ENCODE measurements at places on chromosomes 12 and 14.

GRCh38 chr12:6049587-6049986 lies 74.9 kb downstream of the VWF start:
- DNase-seq: no peak

- no peak for DNase-seq
Observed at GRCh38 chr14:77322250-77322902, 1.5 kb downstream of the GSTZ1 start.

GRCh38 chr12:78880078-78880477 lies 15.5 kb downstream of the SYT1 start:
- DNase-seq: no peak

DNA sequence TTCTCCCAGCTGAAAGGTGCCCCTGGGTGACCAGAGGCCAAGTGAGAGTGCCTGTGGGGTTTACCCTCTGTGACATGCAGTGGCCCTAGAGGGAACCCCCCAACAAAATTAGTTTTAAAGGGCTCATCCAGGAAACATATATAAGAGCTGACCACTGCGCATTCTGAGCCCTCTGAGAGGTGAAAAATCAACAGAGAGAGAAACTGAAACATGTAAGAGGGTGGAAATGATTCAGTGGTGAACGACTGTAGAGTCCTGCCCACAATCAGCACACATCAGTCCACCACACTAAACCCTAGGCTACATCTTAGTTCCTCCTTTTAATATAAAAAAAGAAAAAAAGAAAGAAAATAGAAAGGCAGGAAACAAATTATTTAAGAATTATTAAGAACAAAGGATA lies 21.0 kb upstream of the ACSM4 start:
- DNase-seq: no peak

GRCh38 chr12:119231774-119232173 lies 53.0 kb downstream of the HSPB8 start:
- DNase-seq: no peak

DNA sequence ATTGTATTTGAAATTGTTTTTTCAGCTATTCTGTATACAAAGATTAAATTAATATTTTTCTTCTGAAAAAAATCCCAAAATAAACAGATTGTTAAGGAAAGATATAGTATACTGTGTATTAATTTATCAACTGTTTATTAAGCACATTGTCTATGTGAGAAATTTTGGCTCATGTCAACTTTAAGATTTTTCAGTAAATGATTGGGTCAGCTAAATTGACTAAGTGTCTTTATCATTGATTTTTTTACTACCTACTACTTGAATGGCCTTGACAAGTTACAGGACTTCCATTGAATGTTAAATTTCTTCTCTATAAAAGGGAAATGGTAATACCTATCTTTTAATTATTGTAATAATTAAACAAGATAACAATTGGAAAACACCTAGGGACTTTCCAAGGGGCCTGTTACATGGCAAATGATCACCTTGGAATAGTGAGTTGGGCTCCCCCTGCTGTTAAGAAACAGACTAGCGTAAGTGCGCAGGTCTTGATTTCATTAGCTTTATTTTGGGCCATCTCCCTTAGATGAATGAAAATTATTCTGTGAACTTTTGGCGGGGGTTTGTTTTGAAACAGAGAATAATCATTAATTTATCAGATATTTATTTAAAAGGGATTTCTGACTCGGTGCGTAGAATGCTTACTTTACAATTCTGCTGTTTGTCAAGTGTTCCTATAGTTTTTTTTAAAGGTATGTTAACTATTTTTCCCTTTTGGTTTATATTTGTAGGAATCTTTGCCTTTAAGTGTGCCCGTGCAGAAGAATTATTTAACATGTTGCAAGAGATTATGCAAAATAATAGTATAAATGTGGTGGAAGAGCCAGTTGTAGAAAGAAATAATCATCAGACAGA lies 14.5 kb upstream of the CCT2 start:
- DNase-seq: peak; percentile 36

- no peak for DNase-seq
Observed at GRCh38 chr14:59819446-59820088, 51.0 kb downstream of the RTN1 start.

GRCh38 chr14:19873178-19873577 lies 1.8 kb upstream of the OR4K2 start:
- no peak for DNase-seq

DNA sequence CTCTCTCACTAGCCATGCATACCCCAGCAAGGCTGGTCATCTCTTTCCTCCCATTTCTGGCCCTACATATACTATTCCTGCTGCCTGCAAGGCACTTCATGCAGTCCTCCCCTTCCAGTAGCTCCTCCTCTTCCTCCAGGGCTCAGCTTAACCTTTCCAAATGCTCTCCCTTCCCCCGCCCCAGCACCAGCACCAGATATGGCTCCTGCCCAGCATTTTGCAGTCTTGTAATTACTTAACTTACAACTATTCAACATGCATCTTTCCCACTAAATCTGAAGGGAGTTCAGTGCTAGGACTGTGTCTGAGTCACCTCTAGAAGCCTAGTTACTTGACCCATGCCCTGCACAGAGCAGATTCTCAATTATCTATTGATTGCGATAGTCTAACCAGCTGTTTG lies 1.8 kb upstream of the FBXO21 start:
- DNase-seq: no peak

DNA sequence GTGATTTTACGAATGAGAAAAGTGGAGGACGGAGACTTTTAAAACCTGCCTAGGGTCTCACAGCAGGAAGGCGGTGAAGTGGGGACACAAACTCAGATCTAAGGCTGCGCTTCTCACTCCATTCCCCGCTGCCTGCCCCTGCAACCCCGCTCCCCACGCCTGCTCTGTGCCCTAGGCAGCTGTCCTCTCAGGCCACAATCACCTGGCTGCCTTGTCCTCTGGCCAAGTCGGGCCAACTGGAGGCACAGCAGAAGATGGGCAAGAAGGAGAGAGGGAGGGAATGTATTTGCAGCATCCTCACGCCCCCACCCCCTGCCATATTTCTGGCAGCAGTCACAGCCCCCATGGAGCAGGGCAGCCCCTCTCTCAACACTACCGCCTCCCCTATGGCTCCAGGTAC lies 94.9 kb downstream of the CHGA start:
- no peak for DNase-seq

DNA sequence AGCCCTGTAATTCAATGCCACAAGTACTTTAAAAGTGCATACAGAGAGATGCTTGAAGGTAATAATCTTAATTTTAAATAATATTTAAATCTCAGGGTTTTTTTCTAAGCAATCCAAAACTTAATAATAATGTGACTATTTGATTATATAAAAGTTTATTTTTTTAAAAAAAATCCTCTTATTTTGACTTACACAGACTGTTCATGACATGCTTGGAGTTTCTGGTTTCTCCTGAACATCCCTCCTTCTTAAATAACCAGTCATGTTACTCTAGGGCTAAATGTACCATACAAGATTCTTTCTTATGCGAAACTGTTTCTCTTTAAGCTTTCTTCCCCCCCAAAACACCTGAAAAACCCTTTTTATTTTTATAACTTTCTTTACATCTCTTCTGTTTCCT lies 58.2 kb upstream of the SLC2A13 start:
- no peak for DNase-seq

- no peak for DNase-seq
Observed at GRCh38 chr14:95180966-95181741, 23.8 kb upstream of the DICER1 start.

DNA sequence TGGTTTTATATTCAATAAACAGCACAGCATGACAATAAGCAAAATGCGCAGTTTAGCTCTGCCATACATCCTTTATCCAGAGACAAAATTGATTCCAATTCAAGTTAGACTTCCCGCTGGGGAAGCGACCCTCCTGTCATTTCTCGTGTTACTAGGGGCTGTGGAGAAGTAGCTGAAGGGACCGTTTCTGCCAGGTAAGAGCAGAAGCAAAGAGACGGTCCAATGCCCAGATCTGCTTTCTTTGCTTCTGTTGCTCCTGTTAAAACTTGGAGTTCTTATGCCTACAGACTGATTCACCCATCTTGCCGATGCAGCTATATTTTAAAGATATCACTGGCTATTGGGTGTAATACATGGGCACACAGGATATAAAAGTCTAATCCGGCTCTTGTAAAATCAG lies 156.8 kb upstream of the AVPR1A start:
- no peak for DNase-seq

DNA sequence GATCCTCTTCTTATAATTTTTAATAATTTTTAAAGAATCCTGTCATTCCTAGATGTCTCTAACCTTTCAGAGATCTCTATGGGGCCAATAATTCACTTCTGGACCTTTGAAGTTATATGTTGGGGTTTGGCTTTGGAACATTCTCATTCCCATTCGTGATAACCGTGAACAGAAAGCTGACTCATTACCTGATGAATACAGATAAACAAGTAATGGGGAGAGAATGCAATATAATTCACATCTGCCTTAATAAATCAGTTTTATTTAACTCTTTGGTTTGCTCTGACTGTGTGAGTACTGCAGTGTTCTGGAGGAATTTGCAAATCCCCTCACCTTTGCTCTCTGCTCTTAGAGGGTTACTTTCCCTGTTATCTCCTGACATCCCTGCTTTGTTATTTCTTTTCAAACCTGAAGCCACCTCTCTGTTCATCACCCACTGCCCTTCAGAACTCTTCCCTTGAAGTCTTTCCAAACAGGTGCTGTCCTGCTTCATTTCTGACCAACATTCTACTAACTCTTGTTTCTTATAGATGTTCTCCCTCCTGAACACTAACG lies 79.6 kb upstream of the SLC38A2 start:
- no peak for DNase-seq

- no peak for DNase-seq
Observed at GRCh38 chr12:46390304-46390703, 17.7 kb upstream of the SLC38A2 start.

DNA sequence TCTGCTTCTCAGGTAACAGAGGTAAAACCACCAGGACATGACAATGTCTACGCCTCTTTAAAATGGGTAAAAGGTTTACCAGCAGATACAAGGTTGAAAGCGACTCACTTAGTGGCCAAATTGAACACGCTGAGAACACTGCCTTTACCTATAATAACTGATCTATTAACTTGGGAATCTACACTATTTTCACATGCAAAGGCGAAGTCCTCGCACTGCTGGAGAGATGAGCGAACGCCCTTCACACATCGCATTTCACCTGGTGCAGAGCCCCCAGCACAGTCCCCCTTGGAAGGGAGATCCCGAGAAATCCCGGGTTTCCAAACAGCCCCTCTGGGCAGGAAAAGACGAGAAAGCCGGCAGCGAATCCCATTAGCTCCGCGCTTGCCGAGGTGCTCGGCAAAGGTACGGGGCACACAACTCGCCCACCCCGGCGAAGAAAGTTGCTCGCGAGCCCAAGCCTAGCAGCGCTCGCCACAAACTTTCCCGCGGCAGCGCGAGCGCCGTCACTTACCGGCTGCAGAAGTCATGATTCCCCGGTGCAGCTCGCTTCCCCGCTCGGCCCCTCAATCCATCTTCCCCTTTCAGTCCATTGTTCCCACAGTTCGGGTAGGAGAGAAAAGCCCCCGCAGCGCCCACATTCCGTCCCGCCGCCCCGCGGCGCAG lies 423 bp downstream of the FGD6 start:
- DNase-seq: no peak

GRCh38 chr12:81872400-81872799 lies 113.2 kb upstream of the PPFIA2 start:
- no peak for DNase-seq

GRCh38 chr14:75286313-75286712 lies 7.7 kb downstream of the FOS start:
- DNase-seq: no peak

- no peak for DNase-seq
Observed at GRCh38 chr12:12380949-12381593, 24.2 kb downstream of the BORCS5 start.

DNA sequence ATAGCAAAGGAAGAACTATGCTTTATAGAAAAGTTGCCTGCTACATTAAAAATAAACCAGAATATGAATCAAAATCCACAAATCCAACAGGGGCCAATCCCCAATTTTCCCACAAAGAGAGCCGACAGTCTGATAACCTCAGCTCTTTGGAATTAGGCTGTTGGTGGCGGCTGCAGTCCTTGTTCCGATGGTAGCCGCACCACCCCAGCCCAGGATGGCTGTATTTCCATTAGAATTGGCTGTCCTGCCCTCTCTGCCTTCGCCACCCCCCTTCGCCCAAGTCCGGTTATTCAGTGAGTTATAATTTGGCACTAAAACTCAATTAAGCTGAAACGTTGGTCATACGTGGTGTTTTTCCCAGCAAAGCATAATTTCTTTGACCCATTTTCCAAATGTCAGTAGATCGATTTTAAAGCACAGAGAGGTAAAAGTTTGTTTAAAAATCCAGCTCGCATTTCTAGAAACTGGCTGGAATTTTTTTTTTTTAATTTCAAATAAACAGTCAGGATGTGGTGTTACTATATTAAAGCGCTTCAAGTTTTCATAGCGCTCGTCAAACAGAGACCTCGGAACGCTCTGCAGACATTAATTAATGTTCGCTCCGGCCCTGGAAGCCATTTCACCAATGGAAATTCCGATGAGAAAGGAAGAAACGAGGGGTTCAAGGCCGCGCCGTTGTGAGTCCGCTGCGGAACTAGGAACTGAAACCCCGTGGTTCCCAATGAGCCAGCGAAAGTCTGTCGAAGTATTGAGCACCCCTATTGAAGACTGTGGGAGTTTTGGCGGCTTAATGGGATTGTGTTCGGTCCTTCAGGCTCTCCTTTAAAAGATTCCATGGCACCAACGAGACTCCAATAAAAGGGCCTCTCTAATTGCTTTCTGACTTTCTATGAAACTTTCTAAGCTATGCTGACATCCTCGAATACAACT lies 104.8 kb upstream of the DIO3 start:
- DNase-seq: no peak

DNA sequence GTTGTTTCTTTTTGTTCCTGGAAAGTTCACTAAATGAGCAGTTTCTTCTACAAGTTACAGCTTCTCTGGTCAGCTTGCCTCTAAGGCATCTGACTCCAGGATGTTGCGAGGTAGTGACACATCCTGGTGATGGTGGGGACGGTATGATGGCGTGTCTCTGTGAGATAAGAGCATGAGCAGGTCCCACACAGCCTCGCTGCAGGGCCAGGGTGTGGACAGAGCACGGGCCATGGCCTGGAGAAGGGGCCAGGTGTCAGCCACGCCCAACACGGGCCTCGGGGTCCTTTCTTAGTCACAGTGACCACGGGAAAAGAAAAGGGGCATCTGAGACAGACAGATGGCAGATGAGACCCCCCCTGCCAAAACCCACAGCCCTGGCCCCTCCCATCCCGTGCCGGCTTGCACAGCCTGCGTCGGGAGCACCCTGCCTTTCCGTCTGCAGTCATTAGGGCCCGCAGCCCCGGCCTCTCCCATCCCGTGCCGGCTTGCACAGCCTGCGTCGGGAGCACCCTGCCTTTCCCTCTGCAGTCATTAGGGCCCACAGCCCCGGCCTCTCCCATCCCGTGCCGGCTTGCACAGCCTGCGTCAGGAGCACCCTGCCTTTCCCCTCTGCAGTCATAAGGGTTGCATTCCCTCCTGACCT lies 79.3 kb upstream of the DYNC1H1 start:
- no peak for DNase-seq

GRCh38 chr14:36509069-36509917 lies 10.7 kb downstream of the NKX2-1 start:
- no peak for DNase-seq

- DNase-seq: no peak
Observed at GRCh38 chr12:21459474-21459873, 22.0 kb downstream of the PYROXD1 start.

Data from stimulated activated CD8-positive, alpha-beta memory T cell treated with anti-CD3 and anti-CD28 coated beads, Interleukin-4, amount 100 ng/mL, for 4 hours (primary cell).